Activated naive CD8-positive, alpha-beta T cell treated with anti-CD3 and anti-CD28 coated beads, Interleukin-2, amount 50 U/mL, for 16 hours (primary cell): ENCODE measurements at places on chromosomes 6 and 20.
A peak's percentile ranks its signal among the peaks of the same experiment; 100 is the strongest.

DNA sequence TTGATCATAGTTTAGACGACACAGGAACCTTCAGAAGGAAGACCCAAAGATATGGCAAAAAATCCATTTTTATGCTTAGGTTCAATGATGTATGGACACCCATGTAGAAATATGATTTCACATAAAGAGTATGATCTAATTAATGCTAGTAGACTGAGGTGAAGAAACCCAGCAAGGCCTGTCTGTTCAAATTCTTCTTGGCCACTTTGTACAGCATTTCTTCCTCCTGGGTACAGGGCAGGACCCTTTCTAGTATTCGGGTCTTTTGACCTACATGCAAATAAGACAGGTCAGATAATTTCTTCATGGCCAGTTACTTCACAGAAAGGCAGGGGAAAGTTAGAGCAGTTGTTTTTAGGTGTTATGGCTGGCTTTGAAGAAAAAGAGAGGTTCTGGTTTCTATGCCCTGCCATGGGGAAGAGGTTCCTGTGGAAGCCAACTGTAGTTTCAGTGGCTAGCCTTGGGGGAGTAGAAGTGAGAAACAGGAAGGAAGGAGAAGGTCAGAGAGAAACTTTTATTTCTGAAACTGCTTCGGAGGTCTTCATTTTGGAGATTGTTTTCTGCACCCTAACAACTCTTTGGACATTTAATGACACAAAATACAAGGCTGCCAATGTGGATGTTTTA is 208.3 kb downstream of the PTPRK start:
- DNase-seq, result no peak

GRCh38 chr6:25875563-25875905 is 1.5 kb upstream of the SLC17A3 start:
- no peak for DNase-seq

DNA sequence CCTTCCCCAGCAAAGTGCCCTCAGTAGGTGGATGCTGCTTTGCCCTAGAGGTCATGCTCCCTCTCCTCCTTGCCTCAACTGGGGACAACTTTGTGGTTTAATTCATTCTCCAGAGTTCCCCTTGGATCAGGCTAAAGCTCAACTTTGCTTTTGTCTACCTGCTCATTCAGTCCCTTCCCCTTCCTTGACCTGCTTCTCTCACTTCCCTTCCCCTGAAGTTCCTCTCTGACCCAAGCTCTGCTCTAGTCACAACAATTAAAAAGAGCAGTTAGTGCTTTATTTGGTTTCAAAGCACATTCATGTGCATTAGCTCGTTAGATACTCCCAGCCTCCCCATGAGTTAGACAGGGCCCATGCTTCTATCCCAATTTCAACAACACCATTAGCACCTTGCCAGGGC is 71.3 kb downstream of the DZANK1 start:
- no peak for DNase-seq

DNA sequence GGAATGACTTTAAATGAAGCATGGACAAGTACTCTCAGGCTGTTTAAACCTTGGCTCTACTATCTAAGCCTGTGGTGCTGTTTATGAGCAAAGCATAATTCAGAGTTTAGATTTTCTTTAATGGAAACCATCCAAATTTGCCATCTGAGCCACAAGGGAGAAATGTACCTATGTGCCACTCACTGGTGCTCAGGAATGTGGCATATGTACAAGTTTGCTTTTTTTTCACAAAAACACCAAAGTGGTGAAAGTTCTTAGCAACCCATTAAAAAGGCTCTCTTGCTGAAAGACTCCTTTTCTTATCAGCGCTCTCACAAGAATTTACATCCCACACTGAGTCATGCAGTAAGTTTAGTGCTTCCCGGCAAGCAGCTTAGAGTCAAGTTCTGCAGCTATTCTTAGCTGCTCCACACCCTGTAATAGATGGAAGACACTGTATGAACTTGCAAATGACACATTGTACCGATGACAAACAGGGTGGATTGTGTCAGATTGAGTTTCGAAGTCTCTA is 57.3 kb upstream of the MLIP start:
- DNase-seq, result no peak

DNA sequence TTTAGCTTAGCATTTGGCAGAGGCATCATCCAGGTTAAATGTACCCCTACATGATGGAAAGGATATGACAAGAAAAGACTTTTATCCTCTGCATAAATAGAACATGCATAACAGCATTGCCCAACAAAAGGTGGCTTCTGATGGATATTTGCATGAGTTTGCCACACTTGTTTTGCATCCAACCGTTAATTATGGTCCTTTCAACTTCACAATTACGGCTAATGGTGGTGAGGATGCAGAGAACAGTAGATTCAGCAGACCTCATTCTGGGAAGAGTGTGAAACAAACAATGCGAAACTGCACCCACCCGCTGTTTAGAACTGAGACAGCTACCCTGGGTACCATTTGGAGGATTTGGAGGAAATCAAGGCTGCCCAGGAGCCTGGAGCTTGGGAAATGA is 690.9 kb upstream of the CHD6 start:
- DNase-seq, result no peak

- DNase-seq, result no peak
Observed at GRCh38 chr6:166104107-166104506, 63.5 kb downstream of the TBXT start.

- DNase-seq, result no peak
Observed at GRCh38 chr20:61096463-61096862, 155.6 kb upstream of the CDH4 start.

GRCh38 chr6:67629258-67629657 is 1005.8 kb upstream of the ADGRB3 start:
- DNase-seq, result no peak

DNA sequence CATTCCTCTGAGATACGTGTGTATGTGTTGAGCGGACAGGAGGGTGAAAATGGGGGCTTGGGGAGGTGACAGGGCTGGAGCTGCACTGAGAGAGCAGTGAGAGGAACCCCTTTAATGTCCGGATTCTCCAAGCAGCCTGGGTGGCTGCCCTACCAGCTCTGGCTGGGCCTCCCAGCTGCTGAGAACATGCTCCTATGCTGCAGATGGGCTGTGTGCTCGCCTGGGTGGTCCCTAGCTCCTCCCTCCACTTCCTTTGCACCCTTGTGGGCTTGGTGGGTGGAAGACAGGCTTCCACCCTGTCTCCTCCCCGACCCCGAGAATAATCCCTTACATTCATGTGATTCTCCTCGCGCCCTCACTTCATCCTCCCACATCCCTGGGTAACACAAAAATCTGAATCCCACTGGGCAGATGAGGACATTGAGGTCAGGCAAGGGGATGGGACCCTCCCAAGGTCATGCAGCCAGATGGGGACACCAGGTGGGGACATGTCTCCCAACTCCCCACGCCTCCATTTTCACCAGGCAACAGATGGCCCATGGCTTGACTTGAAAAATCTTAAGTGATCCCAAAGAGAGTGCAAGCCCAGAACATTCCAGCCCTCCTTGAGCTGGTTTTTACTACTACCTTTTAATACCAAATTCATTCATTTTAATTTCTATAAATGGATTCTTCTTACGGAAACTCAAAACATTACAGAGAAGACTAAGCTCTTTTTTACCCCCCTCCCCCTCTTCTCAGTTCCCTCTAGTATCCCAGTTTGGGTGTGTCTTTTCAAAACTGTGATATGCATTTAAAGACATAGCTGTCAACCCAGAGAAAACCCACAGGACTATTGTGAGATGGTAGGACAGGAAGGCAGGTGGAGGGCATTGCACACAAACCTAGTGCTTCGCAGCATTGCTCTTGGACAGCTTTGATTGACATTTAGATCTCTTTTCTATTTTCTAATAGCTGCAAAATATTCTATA is 5.0 kb upstream of the PDRG1 start:
- no peak for DNase-seq

- DNase-seq, result no peak
Observed at GRCh38 chr6:109055771-109056235, 38.8 kb downstream of the SESN1 start.

DNA sequence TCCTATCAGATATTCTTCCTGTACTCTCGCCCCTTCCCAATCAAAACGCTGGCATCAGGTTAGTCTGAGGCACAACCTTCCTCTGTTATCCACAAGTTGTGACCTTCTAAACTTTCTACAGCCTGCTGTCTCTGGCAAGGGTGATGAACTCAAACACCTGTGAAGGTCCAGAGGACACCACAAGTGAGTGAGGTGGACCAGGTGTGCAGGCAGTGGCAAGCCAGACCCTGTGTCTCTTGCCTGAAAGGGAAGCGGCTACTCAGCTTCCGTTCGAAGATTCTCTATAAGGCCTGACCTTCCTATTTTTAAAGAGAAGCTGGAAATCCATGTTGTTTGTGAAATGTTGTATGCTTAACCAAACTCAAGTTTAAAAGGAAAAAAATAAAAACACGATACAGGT is 36.8 kb downstream of the GCM1 start:
- DNase-seq, result no peak

- DNase-seq, result peak; percentile 17
Observed at GRCh38 chr20:37192137-37192854, 12.9 kb upstream of the MROH8 start.

- no peak for DNase-seq
Observed at GRCh38 chr6:110786271-110786670, 29.0 kb downstream of the CDK19 start.

GRCh38 chr6:169420912-169421543 is 167.4 kb upstream of the THBS2 start:
- DNase-seq, result no peak

GRCh38 chr6:68756454-68757375 is 121.6 kb downstream of the ADGRB3 start:
- DNase-seq, result no peak

- no peak for DNase-seq
Observed at GRCh38 chr20:62063981-62064769, 1.5 kb downstream of the TAF4 start.

DNA sequence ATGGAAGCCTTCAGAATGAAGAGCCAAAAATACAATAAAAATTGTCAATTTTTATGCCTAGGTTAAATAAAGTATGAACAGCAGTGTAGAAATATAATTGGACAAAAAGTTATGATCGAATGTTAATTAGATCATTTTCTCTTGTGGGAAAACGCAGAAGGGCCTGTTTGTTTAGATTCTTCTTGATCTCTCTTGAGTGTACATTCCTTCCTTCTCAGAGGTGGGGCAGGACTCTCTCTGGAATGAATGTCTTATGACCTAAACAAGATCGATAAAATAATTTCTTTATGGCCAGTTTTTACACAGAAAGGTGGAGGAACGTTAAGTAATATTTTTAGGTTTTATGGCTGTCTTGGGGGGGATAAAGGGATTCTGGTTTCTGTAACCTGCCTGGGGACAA is 500.1 kb upstream of the MARCKS start:
- no peak for DNase-seq

GRCh38 chr20:4947817-4948559 is 53.3 kb downstream of the SLC23A2 start:
- no peak for DNase-seq

DNA sequence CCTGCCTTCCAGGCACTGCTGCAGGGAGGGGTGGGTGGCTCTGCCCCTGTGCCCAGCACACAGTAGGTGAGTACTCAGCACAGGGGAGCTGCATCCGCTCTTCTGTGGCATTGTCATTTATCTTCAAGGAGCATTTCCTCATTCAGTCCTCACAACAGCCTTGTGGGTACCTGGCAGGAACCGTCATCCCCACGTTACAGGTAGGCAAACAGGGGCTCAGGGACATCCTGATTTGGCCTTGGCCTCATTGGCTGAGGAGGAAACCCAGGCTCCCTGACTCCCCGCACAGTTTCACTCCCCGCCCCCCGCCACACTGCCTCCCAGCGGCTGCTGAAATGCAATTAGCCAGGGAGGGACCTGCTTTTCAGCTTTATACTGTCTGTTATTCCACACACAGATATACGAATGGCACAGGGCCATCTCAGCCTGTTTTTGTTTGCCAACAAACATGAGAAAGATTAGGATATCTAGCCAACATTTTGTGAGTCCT is 24.2 kb upstream of the PNPLA1 start:
- DNase-seq, result no peak
